ENCODE measurements at places on chromosomes 5 and 9.

GRCh38 chr5:139593716-139594319, 32.7 kb downstream of the UBE2D2 start:
- DNase-seq: no peak

GRCh38 chr5:7837403-7837802, 13.5 kb downstream of the CFAP90 start:
- no peak for DNase-seq

DNA sequence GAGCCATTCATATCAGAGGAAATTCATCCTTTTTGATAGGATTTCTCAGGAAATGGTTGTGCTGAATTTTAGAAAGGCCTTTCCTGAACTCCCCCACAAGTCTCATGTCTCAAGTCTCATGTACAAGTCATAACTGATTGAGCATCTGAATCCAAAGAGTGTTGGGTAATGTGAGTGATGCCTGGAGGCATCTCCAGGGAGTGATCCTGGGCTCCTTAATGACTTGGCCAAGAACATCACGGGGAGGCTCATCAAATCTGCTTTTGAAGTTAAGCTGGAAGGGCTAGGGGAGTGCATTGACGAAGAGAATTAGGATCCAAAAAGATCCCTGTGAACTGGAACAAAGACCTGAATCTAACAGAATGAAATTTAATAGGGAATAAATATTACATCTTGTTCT, 79.2 kb downstream of the MAST4 start:
- DNase-seq: no peak

GRCh38 chr5:120919017-120919416, 454.9 kb downstream of the PRR16 start:
- no peak for DNase-seq

- DNase-seq: no peak
These were observed 17.2 kb upstream of the THG1L start for GRCh38 chr5:157713830-157714595.

- DNase-seq: no peak
These were observed 239.0 kb downstream of the PJA2 start for GRCh38 chr5:109170629-109171350.

DNA sequence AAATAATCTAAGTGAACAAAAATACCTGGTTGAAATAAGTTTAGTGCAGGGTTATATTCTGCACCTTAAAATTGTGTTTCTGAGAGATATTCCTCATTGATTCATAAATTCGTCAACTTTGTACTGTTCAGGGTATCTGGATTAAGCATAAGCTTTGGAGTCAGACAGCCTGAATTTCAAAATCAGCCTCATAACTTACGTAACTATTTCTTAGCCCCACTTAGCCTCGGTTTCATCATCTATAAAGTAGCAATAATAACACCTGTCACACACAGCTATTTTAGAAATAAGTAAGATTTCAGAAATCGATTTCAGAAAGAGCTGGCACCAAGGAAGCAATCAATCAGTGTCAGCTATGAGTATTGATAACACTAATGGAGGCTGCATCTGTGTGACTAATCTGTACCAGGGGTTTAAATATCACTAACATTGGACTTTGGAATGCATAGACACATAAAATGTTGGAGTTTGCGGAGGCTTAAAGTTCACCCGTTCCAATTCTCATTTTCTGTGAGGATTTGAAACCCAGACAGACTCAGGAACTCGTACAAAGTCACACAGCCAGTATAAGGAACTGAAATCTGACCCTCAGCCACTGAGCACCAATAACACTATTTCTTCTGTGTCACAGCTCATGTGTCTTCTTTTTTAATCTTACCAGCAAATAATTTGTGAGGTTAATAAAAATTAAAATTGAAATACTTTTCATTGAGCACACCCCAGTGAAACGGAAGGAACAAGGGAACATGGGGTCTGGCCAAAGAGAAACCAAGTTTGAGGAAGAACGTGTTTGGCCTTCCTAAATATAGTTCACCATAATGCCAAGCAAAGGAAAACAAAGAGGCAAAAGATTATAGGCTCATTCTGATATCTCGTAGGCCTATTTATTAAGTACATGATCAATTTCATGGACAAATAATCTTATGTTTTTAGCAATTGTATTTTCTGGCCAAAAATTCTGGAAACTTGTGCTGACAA, 194.4 kb upstream of the PTGER4 start:
- no peak for DNase-seq

DNA sequence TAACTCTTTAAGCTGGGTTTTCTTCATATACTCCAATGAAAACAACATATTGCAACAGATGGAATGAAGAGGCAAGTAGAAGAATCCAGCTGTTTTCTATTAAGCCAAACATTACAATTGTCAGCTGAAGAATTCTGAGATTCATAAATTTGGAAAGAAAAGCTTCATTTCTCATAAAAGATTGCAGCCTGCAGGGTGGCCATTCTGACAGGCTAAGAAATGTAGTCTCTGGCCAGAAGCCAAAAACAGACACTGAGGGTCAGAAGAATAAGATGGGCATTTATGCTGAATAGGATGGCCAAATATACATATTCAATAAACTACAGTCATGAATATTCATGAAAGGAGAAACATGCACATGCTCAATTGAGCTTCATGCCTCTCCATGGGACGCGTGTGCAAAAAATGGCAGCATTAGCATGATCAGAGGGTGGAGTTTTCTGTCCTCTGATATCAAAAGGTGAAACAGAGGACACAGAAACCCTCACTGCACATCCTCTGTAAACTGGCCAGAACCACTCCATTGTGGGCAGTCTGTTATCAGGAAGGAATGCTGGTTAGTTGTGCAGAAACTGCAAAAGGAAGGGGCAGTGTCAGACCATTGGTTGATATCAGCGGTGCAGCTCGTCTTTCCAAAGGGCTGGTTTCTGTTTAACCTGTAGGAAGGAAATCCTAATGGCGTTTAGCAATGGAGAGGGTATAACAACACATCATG, 50.2 kb downstream of the FXN start:
- DNase-seq: no peak

- no peak for DNase-seq
These were observed 117.1 kb downstream of the DMXL1 start for GRCh38 chr5:119187776-119188529.

DNA sequence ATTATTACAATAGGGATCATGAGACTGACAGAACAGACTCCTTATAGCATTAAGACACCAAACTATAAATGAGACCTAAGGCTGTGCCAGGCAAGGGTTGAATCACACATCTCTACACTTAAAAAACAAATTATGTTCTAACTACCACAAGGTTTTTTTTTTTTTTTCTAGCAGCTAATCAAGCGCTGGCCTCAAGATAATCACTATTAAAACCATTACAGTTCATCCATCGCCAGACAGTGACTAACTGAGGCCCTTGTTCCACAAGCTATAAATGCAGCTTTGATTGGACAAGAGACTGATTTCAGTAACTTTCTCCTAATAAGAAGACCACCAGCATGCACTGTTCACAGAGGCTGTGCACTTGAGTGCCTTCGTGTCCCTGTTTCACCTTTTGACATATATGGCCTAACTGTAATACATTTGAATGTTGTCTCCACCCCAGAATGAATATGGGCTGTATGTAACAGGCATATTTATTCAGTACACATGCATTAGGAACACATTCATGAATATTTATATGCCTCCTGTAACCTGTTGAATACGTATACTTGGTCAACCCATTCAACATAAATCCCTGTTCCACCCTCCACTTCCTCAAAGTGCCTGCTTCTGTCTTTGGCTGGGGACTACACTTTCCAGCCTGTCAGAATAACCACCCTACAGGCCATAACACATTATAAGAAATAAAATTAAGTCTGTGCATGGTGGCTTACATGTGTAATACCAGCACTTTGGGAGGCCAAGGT, 22.8 kb upstream of the ZNF131 start:
- DNase-seq: no peak

DNA sequence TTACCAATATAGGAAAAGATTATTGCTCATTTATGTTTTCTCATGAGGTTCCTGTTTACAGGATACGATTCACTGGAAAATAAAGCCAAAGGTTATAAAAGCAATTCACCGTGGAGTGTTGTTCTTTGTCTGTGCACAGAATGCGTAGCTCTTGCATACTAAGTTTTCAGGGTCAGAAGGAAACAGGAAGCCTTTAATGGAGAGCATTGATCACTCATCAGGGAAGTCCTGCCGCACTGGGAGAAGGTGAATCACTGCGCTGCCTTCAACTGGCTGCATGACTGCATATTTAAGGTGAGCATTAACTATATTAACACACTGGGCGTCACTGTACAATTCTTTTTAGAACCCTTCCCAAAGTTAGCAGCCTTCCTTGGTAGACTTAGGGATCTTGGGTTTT, 74.1 kb upstream of the SYK start:
- DNase-seq: no peak

DNA sequence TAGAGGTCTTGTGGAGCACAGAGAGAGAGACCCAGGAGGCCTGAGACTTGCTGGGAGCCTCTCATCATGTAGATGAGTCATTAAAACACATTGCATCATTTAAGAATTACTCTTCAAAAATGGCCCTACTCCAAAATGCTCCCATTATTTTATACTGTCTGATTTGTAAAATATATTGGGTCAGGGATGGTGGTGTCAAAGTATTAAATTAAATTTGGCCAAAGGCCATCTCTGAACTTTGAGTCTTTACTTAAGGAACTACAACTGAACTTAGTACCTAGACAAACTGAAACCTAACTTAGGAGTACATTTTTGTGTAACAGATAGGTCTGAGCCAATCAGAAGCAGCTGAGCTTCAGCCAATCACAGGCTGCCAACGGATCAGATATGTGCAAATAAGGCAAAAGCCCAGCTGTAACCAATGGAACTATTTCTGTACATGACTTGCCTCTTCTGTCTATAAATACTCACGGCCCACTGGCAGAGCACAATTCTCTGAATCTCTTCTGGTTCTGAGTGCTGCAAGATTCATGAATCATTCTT, 657.2 kb downstream of the TLE1 start:
- DNase-seq: no peak

- DNase-seq: no peak
These were observed 18.9 kb upstream of the DUSP1 start for GRCh38 chr5:172789687-172790495.

DNA sequence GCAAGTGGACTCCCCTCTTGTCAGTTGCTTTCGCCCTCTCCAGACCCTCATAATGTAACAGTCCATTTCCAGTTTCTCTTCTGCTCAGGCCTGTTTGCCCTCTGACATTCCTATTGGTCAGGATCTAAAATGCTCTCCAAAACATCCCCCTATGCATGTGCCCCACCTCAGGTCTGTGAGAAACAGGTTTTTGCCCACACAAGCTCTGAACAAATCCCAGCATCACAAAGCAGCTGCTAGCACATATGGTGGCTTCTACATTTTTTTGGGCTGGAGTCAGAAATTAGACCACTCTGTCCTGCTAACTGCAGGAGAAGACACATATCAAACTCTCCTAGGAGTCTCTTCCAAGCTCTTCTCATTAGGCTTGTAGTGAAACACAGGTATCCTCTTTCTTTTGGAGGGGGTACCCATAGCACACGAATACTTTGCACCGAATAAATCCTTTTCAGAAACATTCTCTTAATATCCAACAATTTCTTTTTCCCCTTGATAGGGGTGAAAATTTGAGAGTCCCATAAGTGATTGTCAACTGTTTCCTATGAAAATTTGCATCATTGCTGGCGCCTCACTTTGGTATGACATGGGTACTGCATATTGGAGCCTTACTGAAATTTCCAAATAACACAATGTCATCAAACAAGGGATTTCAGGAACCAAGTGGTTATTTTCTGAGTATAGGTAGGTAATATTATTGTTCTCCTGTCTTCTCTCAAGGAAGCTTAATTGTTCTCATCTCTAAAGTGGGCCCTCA, 19.3 kb upstream of the HSPA9 start:
- no peak for DNase-seq
